ENCODE measurements at places on chromosomes 6 and 20.

GRCh38 chr6:96889146-96889545 lies 8.5 kb downstream of the NDUFAF4 start:
- no peak for DNase-seq
- H3K4me3 ChIP-seq: no peak overlapping the region
- no peaks in the 10 kb centered on the region for H3K27me3 ChIP-seq
- no peaks in the 10 kb centered on the region for H3K4me1 ChIP-seq
- H3K36me3 ChIP-seq: no peaks in the 10 kb centered on the region

GRCh38 chr6:63290492-63291058 lies 29.2 kb downstream of the LGSN start:
- H3K4me1 ChIP-seq: no peaks in the 10 kb centered on the region
- H3K36me3 ChIP-seq: no peaks in the 10 kb centered on the region
- no peaks in the 10 kb centered on the region for H3K27me3 ChIP-seq
- no peak overlapping the region for H3K27ac ChIP-seq

- DNase-seq: no peak
- H3K36me3 ChIP-seq: no peaks in the 10 kb centered on the region
- no peak overlapping the region for H3K4me3 ChIP-seq
- no peaks in the 10 kb centered on the region for H3K27me3 ChIP-seq
- no peak overlapping the region for H3K27ac ChIP-seq
- no peaks in the 10 kb centered on the region for H3K4me1 ChIP-seq
These were observed 6.1 kb upstream of the IFT52 start for GRCh38 chr20:43584448-43585136.

DNA sequence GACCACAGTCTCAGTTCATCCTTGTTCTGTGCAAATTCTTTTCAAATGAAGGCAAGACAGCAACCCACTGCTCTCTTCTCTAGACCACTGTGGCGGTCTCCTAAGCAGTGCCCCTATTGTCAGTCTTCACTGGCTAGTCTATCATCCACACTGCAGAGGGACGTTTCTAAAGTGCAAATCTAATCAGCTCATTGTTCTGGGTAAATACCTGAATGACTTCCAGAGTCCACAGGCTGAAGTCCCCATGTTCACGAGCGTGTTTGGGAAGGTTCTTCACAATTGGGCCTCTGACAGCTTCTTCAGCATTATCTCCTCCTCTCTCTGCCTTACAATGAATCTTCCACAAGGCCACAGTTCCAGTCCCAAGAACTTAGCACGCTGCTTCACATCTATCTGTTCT lies 73.2 kb downstream of the LAMA4 start:
- no peaks in the 10 kb centered on the region for H3K4me1 ChIP-seq
- no peak overlapping the region for H3K27ac ChIP-seq
- peaks cover 9% of the 10 kb centered on the region for H3K36me3 ChIP-seq
- no peaks in the 10 kb centered on the region for H3K27me3 ChIP-seq
- no peak for DNase-seq

DNA sequence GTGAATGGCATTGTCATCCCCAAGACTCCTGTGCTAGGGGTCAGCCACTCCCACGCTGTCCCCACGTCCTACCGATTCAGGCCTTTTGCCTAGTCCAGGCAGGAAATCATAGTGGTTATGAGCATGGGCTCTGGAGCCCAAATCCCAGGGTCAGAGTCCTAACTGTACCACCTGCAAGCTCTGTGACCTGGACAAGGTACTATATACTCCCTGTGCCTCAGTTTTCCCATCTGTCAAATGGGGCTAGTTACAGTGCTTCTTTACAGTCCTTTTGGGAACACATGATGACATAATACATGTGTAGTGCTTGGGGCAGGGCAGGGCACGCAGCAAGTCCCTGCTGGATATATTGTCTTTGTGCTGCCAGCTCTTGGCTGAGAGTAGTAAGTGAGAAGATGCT lies 27.2 kb downstream of the EFCAB8 start:
- no peaks in the 10 kb centered on the region for H3K36me3 ChIP-seq
- H3K4me3 ChIP-seq: no peak overlapping the region
- H3K27me3 ChIP-seq: no peaks in the 10 kb centered on the region
- no peak for DNase-seq
- H3K4me1 ChIP-seq: no peaks in the 10 kb centered on the region

- H3K27ac ChIP-seq: no peak overlapping the region
- DNase-seq: no peak
- H3K36me3 ChIP-seq: no peaks in the 10 kb centered on the region
- H3K27me3 ChIP-seq: no peaks in the 10 kb centered on the region
- no peaks in the 10 kb centered on the region for H3K4me1 ChIP-seq
These were observed 49.2 kb downstream of the EFCAB8 start for GRCh38 chr20:32907886-32908285.

DNA sequence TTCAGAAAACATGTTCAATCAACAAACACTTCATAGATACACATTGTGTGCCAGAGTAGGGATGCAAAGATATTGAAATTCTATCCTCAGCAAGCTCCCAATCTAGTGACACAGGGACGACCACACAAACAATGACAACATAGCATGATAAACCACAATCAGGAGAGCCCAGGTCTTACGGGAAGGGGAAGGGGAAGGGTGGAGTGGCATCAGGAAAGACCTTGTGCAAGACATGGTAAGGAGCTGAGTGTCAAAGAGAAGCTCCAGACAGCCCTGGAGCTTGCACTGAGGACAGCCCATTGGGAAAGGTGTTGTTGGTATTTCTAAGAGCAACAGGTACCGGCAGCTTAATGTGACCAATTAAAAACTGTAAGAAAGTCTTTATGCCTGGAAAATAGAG lies 103.6 kb downstream of the PDE7B start:
- no peaks in the 10 kb centered on the region for H3K27me3 ChIP-seq
- DNase-seq: no peak
- H3K27ac ChIP-seq: no peak overlapping the region
- H3K36me3 ChIP-seq: no peaks in the 10 kb centered on the region
- H3K4me3 ChIP-seq: no peak overlapping the region

- H3K36me3 ChIP-seq: no peaks in the 10 kb centered on the region
- H3K4me3 ChIP-seq: no peak overlapping the region
- H3K27me3 ChIP-seq: no peaks in the 10 kb centered on the region
- peaks cover 27% of the 10 kb centered on the region for H3K4me1 ChIP-seq
- no peak for DNase-seq
These were observed 219.1 kb downstream of the MYLK4 start for GRCh38 chr6:2531426-2532215.

DNA sequence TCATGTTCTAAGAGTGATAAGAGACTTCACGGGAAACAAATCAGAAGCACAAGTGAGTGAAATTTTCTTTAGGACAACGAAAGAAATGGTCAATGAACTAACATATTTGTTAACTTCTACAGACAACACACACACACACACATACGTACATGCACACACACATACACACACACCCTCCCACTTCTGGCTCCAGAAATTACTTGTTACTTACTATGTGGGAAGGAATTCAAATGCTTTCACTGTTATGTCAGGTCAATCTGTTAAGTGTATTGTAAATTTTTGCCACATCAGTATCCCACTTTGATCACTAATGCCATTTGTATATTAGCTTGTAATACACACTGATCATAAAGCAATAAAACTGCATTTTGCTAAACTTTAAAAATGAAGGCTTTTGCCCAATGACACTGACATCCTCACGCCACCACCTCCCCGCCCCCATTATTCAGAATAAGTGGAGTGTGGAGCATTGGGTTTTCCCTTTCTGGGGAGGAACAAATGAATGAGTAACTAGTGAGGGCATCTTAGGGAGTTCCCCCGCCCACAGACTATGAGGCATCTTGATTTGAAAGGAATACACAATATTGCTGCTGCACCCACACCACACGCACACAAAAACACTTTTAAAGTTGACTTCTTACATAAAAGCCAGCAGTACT lies 76.2 kb downstream of the ATXN1 start:
- no peaks in the 10 kb centered on the region for H3K27me3 ChIP-seq
- DNase-seq: no peak
- peaks cover 81% of the 10 kb centered on the region for H3K4me1 ChIP-seq
- no peak overlapping the region for H3K4me3 ChIP-seq
- no peaks in the 10 kb centered on the region for H3K36me3 ChIP-seq
- peak overlapping the region; percentile 68 for H3K27ac ChIP-seq

GRCh38 chr20:39066471-39067242 lies 104.5 kb downstream of the DHX35 start:
- peaks cover 40% of the 10 kb centered on the region for H3K27me3 ChIP-seq
- no peak overlapping the region for H3K4me3 ChIP-seq
- no peaks in the 10 kb centered on the region for H3K4me1 ChIP-seq
- H3K36me3 ChIP-seq: no peaks in the 10 kb centered on the region
- no peak for DNase-seq
- H3K27ac ChIP-seq: no peak overlapping the region

All from esophagus squamous epithelium (tissue), 5 donors.